Stimulated activated CD8-positive, alpha-beta memory T cell treated with anti-CD3 and anti-CD28 coated beads, Interleukin-4, amount 100 ng/mL, for 4 hours (primary cell): ENCODE measurements at places on chromosomes 5 and 9.

- DNase-seq, result no peak
These were observed 127.2 kb upstream of the SLC44A1 start for GRCh38 chr9:105117234-105117633.

DNA sequence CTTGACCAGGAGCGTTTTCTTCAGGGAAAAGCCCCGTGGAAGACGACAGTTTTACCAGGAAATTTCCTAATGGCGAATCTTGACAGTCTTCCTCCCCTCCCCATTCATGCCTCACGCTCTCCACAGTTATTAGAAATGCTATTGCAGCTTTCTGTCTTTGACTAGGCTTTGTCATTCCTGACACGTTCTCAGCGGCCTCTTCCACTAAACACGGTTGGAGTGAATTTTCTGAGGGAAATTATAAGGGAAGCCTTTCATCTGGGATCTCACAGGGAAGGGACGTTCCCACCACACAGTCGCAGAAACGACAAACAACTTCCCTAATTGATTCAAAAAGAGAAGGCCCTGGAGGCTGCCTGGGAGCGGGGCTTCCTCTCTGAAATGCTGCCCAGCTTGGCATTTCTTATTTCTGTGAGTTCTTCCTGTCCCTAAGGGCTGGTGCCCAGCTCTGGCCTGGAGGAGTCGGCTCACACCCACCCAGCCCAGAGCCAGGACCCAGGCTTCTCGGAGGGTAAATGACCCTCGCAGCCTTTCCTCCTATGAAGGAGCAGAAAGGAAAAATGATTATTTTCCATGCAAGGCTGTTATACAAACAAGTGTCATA lies 57.1 kb upstream of the PPP1R26 start:
- DNase-seq, result no peak

GRCh38 chr9:18970393-18970792 lies 62.6 kb downstream of the SAXO1 start:
- no peak for DNase-seq

- DNase-seq, result no peak
These were observed 523.5 kb upstream of the CLINT1 start for GRCh38 chr5:158382473-158382872.

GRCh38 chr5:128009403-128009802 lies 74.2 kb upstream of the SLC12A2 start:
- DNase-seq, result no peak

DNA sequence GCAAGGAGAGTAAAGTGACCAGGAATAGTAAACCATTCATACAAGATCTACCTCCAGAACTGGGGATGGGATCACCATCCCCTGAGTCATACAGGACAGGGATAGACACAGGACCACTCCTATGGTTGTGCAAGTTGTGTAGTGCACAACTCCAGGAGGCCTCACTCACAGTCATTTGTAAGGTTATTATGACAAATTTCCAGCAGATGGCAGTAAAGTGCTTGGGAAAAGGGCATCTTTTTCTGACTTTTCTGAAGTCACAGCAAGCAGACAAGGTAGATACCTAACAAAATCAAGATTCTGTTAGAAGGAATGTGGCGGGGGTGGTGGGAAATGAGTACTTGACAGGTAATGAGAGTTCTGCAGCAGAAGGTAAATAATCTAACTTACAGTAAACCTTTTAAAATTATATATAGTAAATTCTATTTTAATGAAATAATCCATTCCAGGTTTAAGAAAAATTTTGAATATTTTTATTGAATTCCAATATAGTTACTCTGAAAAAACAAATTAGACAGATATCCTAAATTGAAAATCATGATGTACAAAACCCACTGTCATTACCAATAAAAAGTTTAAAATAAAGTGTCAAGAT lies 16.7 kb upstream of the KIF27 start:
- no peak for DNase-seq

GRCh38 chr9:91089405-91090129 lies 272.2 kb downstream of the AUH start:
- no peak for DNase-seq

- no peak for DNase-seq
These were observed 158.6 kb upstream of the DMRT1 start for GRCh38 chr9:682633-683508.

DNA sequence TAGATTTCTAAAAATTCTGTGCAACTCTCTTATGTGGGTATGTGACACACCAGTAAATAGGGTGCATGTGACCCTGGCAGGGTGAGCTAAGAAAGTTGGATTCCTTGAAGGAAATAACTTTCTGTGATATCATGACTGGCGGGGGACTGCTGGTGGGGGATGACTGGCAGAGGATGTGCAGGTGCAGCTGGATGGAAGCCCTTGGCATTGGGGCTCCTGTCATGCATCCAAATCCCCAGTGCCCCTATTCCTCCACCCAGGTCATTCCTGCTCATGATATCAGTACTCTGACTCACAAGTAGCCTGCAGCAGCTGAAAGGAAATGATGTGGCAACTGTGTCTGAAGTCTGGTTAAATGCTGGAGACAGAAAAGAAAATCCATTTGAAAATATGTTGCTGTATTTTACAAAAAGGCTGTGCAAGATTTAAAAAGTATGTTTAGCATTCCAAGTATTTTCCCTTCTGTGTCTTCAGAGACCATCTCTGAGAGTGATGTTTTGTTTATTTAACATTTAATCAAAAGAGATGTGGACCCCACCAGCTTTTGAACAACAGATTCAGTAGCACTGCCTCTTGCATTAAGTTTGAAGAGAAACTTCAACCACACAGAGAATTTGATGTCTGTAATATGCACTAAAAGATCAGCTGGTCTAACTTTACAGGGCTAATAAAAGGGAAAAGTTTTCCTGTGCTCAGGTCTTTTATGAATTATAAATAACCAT lies 17.9 kb upstream of the ZSWIM6 start:
- DNase-seq, result no peak

- DNase-seq, result no peak
These were observed 482 bp downstream of the NFIB start for GRCh38 chr9:14313378-14313940.
